ENCODE measurements at places on chromosomes 5 and 9.

DNA sequence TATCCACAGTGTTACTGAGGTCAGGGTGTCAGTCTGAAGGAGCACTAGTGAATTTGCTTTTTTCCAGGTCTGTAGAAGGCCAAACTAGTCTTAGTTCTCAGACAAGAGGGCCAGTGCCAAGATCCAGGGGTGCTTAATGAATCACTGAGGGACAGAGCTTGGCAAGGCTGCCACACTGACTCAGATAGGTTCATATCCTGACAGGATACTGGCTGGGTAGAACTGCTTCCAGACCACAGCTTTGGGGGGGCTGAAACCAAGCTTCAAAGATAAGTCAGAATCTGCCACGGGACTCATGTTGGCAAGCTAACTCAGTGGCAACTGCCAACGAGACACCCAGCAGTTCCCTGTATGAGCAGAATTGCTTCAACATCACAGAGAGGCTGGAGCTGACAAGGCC is 1125.4 kb downstream of the EFNA5 start:
- DNase-seq: no peak

DNA sequence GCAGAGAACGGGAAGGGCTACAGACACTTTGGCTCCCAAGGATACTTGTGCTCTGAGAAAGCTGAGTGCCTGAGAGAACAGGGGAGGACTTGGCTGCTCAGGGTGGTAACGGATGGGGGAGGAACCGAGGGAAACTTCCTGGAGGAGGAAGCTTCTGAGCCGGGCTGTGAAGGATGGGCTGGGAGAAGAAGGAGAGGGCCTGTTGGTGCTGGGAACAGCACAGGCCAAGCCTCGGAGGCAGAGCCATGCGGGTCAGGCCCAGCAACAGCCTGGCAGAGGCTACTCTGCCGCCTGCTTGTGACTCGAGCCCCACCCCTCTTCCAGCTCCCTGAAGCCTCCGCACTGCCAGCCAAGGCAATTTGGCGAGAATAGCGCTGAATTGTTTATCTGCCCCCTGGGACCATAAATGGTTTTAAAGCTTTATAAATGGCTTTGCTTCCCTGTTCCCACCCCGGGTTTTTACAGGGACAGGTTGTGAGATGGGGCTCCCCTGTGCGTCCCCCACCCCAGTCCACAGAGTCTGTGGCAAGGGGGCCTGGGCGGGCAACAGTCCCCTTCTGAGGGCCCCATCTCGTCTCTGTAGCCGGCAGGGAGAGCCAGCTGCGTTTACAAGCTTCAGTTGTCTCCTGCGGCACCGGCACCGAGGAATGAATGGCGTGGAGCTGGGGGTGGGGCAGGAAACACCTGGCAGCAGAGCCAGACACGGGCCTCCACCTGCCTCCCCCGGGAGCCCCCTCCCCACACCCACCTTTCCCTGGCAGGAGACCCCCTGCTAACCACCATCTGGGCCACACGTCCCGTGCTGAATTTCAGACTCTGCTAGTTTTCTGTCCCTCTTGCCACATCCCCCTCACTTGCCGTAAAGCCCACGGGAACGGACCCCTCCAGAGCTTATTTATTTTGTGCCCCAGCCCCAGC is 24.4 kb downstream of the FAM163B start:
- DNase-seq: peak; percentile 63

DNA sequence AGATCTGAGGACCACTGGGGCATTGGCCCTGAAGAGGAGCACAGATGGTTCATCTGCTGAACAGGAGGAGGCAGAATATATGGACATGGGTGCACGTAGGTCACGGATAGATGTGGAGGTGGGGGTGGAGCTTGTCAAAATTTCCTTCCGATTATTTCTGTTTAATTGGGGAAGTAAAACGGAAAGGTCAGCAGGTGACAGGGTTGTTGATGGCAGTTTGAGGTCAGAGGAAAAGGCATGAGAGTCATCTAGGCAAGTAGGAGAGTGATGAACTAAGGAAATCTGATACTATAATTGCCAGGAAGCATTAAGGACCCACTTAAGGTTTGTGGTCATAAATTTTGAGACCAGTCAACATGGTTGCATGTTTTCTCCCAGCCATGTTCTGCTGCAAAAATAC is 8.4 kb upstream of the FAM81B start:
- no peak for DNase-seq

GRCh38 chr5:171992813-171993212 is 13.6 kb downstream of the FBXW11 start:
- DNase-seq: no peak

DNA sequence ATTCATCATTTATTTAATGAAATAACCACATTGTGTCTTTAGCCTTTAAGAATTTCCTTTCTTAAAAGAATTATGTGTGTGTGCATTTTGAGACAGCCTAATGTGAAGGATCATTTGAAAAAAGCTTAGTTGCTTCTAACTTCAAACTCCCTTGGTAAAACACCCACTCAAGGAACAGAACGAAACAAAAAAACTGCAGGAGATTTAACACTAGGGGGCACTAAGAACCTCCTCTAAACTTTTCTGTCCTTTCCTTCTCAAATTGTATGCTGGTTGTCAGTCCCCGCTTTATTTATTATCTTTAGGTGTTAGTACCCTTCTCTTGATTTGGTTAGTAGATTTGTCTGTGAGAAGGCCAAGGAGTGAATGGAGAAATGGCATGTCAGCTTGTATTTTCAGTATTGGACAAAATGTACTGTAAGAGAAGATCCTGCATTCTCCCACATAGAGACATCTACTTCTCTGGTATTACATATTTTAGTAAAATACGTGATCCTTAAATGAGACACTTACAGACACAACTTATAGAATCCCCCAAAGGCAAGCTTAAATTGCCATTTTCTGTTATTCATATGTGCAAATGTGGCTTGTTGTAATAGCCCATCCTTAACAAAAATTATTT is 229.7 kb downstream of the MRPS30 start:
- no peak for DNase-seq

DNA sequence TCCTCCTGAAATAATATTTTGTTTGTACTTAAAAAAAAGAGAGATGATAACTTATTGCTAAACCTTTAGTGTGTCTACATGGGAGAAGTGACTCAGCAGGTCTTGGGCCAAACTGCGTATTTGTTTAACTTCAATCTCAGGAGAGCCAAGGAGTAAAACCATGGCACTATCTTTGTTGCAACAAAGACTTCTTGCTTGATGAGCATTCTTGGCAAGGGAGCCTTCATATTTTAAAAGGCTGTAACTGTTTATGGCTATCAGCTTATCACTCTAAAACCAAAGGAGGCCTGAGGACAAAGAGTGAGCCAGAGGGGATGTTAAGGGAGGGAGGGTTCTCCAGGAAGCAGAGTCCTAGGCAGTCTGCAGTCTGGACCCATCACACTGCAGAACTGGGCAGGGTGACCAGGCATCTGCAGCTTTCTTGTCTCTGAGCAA is 216.2 kb upstream of the S1PR3 start:
- DNase-seq: no peak

DNA sequence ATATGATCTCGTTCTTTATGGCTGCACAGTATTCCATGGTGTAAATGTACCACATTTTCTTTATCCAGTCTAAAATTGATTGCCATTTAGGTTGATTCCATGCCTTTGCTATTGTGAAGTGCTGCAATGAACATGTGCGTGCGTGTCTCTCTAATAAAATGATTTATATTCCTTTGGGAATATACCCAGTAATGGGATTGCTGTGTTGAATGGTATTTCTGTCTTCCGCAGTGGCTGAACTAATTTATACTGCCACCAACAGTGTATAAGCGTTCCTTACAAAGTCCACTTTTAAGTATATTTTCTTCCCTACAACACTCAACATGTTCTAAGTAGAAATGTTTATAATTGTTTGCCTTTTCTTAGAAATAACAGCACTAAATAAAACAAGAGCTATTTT is 521.9 kb downstream of the DTWD2 start:
- no peak for DNase-seq

DNA sequence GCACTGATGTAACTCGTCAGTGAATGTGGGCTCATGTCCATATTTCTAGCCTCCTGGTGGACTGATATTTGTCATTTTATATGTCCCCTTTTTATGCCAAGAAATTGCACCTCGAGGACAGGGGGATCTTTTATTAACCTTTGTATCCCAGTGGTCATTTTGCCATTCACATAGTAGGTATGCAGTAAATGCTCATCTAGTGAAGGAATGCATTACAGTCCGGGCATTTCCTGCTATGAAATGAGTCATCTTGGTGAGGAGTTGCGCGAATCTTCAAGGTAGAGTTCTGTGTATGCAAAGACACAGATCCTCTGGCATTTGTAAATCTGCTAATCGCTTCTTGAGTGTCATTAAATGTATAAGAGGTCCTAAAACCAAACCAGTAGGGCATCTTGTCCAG is 755.5 kb upstream of the ADAMTS16 start:
- no peak for DNase-seq

- peak; percentile 89 for DNase-seq
Observed at GRCh38 chr9:136339173-136339957, 12.0 kb downstream of the GPSM1 start.

DNA sequence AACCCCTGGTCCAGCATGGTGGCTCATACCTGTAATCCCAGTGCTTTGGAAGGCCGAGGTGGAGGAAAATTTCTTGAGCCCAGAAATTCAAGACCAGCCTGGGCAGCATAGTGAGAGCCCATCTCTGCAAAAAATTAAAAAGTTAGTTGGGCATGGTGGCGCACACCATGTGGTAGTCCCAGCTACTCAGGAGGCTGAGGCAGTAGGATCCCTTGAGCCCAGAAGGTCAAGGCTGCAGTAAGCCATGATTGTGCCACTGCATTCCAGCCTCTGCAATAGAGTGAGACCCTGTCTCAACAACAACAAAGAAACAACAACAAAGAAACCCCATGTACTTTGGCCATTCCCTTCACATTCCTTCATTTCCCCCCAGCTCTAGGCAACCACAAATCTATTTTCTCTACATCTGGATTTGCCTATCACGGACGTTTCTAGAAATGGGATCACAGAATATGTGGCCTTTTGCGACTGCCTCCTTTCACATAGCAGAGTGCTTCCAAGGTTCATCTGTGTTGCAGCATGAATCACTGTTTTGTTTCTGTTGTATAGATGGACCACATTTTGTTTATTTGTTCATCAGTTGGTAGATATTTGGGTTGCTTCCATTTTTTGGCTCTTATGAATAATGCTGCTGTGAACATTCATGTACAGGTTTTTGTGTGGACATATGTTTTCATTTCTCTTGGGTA is 17.9 kb downstream of the MIGA2 start:
- DNase-seq: no peak

GRCh38 chr9:130354806-130355205 is 89.2 kb downstream of the HMCN2 start:
- peak; percentile 72 for DNase-seq

DNA sequence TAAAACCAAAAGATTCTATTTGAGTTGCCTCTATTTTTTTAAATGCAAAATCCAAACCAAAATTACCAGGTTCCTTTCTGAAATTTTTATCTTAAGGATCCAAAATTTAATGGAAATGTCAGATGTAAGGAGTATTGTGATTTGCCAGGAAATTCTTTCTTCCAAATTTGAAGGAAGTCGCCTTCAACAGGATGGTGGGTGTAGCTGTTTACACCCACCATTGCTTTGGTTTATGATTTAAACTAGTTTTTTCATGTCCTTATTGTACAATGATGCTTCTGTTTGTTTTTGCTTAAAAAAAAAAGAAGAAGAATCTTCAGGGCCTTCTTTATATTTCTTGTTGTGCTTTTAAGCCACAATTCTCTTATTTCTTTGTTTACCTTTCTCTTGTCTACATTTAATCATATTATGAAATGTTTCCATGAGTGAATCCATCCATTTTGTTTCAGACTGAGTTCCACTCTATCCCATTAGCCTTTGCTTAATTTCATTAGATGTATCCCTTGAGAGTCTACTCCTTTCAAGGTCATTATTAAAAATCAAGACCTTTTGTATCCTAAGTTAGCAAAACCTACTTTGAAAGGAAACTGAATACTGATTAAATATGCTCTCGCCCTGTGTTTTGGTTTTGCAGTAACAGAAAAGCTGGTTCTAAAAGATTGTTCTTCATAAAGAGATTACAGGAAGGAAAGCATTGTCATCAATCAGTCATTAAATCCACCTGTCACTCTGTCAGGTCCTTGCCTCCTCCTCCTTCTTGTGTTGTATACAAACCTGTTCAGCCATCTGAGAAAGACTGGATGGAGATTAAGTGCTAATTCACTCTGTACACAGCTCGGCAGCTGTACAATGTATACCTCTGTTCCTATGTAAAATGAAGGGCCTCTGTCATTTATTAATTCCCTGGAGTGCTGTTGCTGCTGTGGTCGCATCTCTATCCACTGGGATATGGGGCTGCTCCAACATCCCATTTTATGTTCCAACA is 45.5 kb upstream of the SLC2A8 start:
- DNase-seq: no peak

DNA sequence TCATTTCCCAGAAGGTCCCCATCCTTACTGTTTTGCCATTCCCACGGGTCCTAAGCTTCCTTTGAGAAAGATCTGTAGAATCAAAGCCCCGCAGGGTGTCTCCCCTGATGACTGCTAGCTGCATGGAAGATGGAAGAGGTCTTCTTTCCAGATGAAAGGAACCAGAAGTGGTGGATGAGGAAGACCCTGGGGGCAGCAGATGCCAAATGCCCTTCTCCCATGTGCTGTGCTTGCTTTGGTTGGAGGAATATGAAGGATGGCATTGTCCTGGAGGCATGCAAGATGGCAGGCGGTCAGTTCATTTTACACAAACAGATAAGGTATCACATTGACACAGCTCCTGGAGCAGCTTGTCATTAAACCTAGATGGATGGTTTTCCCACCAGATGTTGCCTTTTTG is 25.8 kb upstream of the CER1 start:
- DNase-seq: no peak

DNA sequence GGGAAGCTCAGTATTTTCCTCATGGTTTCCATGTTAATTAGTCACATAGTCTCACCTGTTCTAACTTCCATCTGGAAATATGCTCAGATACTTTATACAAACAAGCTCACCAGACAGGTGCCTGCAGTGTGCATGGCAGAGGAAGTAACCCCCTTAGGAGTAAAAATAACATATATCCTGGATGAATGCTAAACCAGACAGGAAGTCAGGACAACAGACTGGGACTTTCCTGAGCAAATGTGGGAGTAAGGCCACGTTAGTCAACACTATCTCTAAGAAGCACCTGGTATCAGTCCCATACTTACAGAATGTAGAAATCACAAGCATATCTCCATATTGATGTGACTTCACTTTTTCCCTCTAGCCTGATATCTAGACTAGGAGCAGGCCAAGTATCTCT is 128.4 kb downstream of the SEC61B start:
- DNase-seq: no peak

GRCh38 chr9:101371813-101372212 is 13.0 kb downstream of the BAAT start:
- DNase-seq: no peak
